Stimulated activated naive B cell treated with anti-CD40 and anti-IgM and Interleukin-4, amounts not matched to agents 10 μg/mL and 1 μg/mL and 100 μg/mL, for 72 hours (primary cell): ENCODE measurements at places on chromosomes 5 and 9.

- no peak for DNase-seq
Measured at GRCh38 chr5:40150896-40151295, 528.8 kb upstream of the PTGER4 start.

DNA sequence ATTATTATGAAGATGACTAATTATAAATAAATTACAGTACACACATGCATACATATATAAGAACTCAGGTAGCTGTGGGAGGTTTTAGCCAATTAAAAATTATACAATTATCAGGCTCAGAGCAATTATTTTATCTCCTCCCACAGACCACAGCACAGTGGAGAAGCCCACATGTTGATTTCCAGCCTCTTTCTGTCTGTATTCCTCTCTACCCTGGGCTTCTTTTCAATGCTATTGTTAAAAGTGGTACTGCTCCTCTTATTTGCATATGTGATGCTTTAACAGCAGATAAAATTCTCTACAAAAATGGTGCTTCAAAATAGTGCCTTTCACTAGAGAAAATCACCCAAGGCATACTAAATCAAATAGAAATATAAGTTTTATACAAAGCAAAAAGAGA is 218.7 kb downstream of the NFIB start:
- no peak for DNase-seq

- DNase-seq, result no peak
Measured at GRCh38 chr9:134693641-134694367, 52.2 kb downstream of the COL5A1 start.

- DNase-seq, result no peak
Measured at GRCh38 chr5:158451203-158451992, 592.5 kb upstream of the CLINT1 start.

DNA sequence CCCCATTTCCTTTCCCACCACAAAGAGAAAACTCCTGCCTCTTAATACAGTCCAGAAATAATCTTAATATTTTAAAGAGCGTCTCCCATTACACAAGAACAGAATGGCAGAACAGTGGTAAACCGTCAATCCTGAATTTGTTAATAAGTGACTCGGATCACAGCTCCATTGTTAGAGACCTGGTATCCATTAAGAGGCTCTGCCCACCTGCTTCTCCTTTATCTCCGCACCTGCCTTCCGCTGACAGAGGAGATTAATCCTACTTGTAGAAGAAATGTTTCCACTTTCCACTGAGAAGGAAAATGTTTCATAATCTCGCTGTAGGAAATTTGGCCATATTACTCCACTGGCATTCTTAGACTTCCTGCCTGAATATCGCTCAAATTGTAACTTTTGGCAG is 1493.2 kb downstream of the MAT2B start:
- DNase-seq, result no peak

DNA sequence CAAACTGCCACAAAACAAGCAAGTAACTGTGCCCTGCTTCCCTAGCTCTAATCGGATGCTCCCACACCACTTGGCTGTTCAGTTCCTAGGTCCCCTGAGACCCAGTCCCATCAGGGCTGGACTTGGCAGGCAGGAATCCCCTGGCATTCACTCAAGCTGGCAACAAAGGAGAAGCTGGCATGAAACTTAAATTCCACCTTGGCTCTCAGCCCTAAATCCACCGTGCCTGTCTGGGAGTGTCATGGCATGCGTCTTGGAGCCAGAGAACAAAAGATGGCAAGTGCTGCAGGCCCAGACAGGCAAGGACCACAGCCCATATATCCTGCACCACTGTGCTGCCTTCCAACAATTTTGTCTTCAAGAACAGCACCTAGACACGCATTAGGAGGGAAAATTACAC is 38.2 kb downstream of the ETF1 start:
- DNase-seq, result no peak

DNA sequence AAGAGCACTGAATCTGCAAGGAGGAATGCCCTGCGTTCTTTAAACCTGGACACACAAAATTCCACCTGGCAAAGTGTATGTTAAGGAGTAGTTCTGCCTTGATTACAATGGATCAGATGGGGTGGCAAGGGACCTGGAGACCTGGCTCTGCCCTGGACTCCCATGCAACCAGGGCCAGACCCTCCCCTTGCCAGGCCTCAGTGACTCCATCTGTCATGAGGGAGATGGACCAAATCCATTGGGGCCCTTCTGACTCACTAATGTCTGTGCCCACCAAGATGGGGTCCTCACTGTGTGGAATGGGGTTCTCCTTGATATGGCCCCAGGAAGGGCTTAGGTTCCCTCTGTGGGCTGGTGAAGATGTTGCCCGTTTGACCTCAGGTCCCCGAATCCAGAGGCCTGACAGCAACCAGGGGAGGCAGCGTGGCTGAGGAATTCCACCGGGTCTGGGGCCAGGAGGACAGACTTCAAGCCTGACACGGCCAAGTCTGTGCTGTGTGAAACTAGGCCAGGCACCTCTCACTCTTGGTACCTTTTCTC is 100.3 kb downstream of the PAX5 start:
- DNase-seq, result no peak

DNA sequence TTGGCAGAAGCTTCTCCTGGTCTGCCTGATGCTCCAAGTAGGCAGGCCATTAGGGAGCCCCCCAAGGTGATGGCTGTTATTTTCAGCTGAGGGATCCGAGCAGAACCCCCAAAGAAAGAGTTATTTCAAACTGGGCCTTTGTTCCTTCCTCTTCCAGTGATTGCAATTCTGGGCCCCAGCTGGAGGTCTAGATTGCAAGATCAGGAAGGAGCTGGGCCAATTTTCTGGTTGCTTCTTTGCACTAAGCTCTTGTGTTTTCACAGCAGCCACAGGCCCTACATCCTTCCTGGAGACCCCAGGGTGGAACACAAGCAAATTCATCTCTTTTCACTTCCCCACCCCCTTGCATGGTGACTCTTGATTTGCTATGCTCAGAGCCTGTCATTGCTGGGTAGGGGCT is 215.0 kb downstream of the SEMA6A start:
- no peak for DNase-seq

DNA sequence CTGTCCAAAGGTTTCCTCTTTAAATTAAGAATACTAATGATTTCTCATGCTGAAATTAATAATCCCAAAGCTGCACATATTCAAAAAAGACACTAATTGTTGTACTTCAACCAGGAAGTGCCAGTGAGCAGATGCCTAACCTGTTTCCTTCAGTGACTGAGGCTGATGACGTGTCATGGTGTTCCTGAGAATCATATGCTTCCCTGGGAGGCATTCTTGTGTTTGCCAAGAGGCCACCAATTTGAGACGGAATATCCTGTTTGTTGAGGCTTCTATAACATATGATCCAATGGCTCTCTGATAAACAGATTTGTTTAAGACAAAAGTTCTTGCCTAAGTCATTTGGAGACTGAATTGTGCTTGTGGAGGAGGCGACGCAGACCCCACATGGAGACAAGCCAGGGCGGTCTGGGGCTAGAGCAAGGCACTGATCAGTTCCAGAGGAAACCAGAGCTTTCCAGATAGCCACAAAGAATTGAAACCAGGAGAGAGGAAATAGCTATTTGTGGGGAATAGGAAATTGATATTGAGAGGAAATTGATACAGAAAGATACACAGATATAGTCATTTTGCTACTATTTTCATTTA is 66.4 kb upstream of the ZNF608 start:
- no peak for DNase-seq

DNA sequence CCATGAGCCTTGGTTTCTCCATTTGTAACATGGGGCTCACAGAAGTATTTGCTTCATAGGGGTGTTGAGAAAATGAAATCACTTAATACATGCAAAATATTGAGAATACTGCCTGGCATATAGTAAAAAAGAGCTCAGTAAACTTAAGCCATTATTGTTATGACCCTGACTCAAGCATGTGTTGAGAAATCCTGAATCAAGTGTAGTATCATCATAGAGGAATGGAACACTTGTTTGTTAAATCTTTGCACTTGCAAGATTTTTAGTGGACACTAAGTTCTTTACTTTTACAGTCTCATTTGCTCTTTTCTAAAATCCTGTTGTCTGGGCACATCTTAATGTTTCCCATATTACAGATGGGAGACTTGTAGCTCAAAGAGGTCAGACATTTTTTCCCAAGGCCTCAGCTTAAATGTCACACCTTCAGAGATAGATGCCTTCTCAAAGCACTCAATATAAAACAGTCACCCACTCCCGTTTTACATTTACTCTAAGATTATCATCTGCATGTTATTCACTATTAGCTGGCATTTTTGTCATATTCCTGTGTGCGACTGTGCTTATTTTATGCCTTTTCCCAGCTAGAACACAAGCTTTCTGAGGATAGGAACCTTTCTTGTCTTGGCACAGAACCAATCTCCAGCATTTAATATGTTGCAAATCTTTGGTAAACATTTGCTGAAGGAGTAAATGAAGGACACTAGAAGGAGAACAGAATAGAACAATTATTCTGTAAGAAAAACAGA is 250.0 kb upstream of the TNC start:
- no peak for DNase-seq

GRCh38 chr9:137506702-137507171 is 43.5 kb downstream of the PNPLA7 start:
- no peak for DNase-seq

DNA sequence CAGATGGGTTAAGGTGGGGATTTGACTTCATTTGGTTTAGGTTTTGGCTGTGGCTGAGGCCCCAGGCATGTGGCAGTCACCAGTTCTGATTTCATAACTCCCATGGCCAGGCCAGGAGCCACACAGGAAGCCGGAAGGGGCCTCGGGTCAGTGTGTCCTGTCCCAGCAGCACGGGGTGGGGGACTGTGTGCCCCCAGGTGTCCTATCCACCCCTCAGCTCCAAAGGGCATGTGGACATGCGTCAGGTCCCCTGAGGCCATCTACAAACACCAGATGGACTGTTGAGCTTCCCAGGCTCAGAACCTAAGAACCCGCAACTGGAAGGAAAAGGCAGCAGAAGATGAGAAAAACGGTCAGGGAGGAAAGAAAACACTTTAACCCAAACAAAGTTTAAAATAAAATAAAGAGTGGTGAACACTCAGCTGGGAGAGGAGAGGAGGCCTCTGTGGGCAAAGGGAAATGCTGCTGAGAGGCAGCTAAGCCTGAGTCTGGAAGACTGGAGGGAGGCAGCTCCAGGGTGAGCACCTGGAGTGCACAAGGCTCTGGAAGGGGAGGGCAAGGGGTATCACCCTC is 260.8 kb downstream of the AUH start:
- DNase-seq, result no peak

- no peak for DNase-seq
Measured at GRCh38 chr9:131090025-131090787, 6.1 kb upstream of the AIF1L start.

GRCh38 chr5:173326501-173326960 is 1.7 kb downstream of the STC2 start:
- no peak for DNase-seq

DNA sequence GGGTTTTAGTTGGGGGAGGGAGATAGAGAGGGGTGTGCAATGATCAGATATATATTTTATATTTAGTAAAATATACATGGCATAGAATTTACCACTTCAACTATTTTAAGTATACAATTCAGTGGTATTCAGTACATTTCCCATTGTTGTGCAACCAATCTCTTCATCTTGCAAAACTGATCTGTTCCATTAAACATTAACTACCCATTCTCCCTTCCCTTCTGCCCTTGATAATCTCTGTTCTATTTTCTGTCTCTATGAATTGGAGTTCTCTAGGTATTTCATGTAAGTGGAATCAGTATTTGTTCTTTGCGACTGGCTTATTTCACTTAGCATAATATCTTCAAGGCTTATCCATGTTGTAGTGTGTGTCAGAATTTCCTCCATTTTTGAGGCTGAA is 38.6 kb downstream of the TGFBI start:
- no peak for DNase-seq

GRCh38 chr9:128280084-128280622 is 4.1 kb downstream of the SWI5 start:
- DNase-seq, result no peak

DNA sequence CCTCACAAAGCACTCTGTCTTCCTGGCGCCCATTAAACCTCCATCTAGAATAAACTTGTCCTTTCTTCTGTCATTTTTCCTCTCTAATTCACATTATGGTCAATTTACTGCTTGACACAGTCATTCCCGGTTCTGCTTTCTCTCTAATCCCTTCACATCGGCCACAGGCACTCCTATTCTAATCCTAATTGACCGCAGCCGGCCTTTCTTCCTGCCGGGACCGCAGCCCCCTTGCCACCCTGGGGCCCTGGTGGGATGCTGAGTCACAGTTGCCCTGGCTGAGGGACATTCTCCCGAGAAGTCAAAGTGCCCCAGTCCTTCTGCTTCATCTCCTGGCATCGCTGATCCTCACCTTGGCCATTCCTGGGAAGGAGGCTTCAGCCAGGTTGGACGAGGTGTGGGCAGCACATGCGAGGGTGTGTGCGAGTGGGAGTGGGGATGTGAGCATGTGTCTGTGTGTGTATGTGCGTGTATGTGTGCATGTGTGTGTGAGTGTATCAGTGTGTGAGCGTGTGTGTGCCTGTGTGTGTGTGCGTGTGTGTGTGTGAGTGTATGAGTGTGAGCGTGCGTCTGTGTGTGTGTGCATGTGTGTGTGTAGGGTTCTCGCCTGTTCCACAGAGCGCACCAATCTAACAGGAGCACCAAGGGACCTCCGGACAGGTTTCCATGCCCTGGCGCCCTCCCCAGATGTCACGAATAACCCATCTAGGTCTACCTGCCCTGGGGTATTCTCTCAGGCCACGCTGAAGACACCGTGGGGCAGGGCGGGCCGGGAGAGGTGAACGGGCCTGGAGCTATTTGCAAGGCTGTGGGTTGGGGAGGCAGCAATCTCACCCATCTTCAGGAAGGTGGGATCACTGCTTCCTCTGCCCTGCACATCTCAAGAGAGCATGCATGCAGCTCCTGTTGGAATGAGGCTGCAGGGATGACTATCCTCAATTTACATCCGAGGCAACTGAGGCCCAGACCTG is 191.2 kb downstream of the PAX5 start:
- no peak for DNase-seq

- DNase-seq, result no peak
Measured at GRCh38 chr5:136677217-136677616, 311.9 kb upstream of the TRPC7 start.

DNA sequence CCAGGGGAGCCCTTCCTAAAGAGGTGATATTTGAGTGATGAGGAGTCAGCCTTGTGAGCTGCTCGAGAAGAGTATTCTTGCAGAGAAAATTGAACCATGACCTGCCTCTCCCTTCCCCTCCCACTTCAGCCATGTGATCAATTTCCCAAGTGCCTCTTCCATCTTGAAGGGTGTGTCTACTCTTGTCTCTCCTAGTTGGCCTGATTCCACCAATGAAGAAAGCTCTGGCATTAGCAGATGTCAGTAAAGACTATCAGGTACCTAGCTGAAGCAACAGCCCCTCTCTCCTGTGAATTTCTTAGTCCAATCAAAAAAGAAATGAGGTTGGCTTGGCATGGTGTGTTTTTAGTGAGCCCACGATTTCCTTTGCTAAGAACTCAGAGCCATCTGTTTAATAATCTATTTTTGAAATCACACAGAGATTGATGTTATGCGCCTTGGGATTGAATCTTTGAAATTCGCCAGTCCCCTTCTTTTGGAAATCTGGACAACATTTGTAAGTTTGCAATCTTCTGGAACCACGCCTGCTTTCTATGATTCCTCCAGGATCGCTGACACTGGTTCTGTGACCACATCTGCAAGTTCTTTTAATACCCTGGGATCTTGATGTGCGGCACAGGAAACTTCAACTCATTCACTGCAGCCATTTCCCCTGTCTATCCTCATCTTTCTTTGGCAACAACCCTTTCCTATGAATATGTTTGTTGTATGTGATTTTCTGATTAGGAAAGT is 404.6 kb downstream of the DMRT2 start:
- DNase-seq, result no peak

GRCh38 chr9:74336161-74336560 is 161.0 kb upstream of the RORB start:
- no peak for DNase-seq
